ENCODE measurements at places on chromosomes 2 and 18. TPM values are rescaled to one million over a fixed set of nuclear protein-coding genes. Genes with fewer than 3 reads are reported as not detected.

DNA sequence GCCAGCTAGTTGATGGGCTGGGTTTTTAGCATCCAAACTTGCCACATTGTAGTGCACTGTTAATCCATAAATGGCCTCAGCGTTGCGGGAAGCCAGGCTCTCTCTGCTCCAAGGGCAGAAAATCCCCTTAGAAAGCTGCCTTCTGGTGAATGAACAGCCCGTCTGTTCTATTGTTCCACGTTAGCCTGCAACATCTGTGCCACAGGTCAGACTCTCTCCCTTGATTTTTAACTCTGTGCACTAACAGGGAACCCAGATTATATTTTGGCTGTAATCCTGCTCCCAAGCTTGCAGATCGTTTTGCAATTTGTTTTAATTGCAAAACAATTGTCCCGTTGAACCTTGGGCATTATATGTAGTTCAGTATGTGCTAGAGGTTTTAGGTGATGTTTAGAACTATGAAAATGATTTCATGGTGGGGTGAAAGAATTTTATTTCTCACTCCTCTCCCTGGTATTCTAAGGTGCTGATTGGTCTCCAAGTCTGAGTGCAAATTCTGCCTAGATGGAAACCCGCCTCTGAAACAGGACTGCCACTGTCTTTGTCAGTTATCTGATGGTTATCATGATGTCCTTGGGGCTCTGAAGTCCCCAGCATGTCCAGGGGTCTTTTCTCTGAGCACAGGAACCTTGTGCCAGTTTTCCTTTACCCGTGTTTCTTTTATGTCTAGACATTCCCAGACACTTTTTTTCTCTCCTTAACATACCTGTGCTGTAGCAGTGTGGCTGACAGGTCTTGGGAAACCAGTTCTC, 106.6 kb downstream of the MAP4K4 start:
- DNase-seq: no peak
- peaks cover 47% of the 10 kb centered on the region for H3K4me1 ChIP-seq
- H3K36me3 ChIP-seq: no peaks in the 10 kb centered on the region

DNA sequence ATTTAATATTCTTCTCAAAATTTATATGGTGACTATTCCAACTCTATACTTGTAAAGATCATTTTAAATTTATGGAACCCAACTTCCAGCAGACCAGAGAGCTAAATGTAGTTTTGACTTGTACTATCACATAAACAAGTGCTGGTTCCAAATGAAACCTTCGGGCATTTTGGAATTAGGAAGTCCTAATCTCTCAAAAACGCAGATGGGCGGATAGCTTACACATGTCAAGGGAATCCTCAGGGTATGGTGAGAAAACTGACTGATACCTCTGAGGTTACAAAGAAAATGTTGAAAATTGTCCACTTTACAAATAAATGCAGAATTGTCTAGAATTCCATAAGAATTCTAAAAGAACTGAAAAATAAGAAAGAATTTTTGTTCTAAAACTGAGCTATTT, 224.1 kb downstream of the SS18 start:
- H3K27ac ChIP-seq: no peak overlapping the region
- H3K4me1 ChIP-seq: no peaks in the 10 kb centered on the region

GRCh38 chr2:237407700-237408099, 6.3 kb downstream of the COL6A3 start:
- no peaks in the 10 kb centered on the region for H3K27me3 ChIP-seq
- DNase-seq: no peak
- no peaks in the 10 kb centered on the region for H3K4me1 ChIP-seq
- H3K27ac ChIP-seq: no peak overlapping the region

DNA sequence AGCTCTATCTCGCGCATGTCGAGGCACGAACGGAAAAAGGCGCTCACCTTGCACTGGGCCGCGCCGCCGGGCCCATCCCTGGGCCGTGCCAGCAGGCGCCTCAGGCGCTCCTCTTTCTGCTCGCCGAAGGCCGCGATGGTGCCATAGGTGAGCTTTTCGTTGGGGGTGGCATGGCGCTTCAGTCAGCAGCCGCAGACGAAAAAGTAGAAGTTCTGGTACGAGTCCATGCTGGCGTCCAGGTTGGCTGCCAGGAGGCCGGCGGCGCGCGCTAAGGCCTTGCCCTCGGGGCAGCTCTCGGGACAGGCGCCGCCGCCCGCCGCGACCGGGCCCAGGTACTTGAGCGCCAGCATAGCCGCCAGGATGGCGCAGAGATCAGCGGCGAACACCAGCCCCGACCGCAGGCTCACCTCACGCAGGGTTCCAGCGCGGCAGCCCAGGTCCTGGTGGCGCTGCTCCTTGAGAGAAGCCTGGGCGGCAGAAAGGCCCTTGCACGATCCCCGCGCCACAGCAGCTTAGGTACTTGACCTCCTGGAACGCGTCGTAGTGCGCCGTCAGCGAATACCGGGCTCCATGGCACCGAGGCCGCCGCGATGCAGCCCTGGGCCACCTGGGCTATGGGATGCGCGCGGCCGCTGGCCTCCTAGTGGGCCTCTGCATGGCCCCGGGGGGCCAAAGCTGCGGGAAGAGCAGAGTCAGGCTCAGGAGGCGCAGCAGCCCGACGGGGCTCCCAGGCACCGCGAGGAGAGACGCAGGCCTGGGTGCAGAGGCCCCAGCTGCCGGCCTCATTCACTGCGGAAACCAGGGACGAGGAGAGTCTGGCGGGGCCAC, 12.8 kb downstream of the ALPG start:
- H3K27me3 ChIP-seq: peaks cover 64% of the 10 kb centered on the region
- peaks cover 30% of the 10 kb centered on the region for H3K4me1 ChIP-seq
- H3K36me3 ChIP-seq: no peaks in the 10 kb centered on the region
- H3K27ac ChIP-seq: no peak overlapping the region
- H3K4me3 ChIP-seq: peak overlapping the region; percentile 40

DNA sequence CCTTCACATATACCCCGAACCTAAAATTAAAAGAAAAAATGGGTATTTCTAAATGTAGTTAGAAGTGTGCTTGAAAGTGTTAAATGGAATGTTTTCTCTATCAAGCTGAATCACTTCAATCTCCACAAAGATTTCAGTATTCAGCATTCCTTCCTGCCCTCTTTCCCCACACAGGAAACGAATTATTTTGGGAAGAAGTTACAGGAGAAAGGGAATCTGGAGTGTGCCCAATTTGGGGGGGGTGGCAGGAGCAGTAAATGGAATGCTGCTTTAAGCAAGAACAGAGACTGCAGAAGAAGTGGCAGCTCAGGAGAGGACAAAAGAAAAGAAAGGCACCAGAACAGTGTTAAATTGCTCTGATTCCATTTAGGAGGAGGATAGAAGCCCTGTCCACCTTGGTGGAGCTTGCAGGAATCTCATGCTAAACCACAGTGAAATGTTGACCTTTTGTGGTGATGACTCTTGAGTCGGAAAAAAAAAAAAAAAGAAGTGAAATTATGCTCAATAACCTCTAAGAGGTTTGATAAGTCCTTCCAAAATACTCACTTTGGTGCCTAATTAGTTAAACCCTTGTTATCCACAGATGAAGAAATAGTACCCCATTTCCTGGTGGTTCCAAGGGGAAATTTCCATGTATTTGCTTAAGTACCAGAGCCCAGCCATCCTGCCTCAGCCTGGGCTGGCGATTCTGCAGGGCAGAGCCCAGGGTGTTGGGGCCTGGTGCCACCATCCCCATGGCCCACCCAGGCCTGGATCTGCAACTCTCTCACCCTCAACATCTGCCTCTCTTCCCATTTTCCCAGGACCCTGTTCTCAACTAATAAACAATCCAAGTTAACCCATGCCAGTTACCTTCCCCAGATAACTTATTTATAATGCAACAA, 56.5 kb downstream of the MYO5B start:
- H3K27me3 ChIP-seq: no peaks in the 10 kb centered on the region
- H3K4me1 ChIP-seq: no peaks in the 10 kb centered on the region
- no peak overlapping the region for H3K4me3 ChIP-seq
- no peak overlapping the region for H3K27ac ChIP-seq

DNA sequence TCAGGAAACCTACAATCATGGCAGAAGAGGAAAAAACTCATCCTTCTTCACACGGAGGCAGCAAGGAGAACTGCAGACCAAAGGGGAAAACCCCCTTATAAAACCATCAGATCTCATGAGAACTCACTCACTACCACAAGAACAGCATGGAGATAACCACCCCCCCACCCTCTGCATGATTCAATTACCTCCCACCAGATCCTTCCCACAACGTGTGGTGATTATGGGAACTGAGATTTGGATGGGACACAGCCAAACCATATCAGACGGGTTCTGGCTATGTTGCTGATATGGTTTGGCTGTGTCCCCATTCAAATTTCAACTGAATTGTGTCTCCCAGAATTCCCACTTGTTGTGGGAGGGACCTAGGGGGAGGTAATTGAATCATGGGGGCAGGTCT, 28.7 kb upstream of the CCDC150 start:
- no peaks in the 10 kb centered on the region for H3K4me1 ChIP-seq
- H3K27me3 ChIP-seq: no peaks in the 10 kb centered on the region
- no peak overlapping the region for H3K4me3 ChIP-seq
- DNase-seq: no peak
- no peaks in the 10 kb centered on the region for H3K36me3 ChIP-seq

The RGPD8 gene
- total RNA-seq: 16.0 TPM

The HOXD9 gene
- total RNA-seq: 0.86 TPM

The SUPT7L gene
- total RNA-seq: 29.6 TPM
